ENCODE measurements at places on chromosomes 2 and 18.
A peak's percentile ranks its signal among the peaks of the same experiment; 100 is the strongest.

GRCh38 chr2:223797037-223797436 is 40.3 kb downstream of the AP1S3 start:
- DNase-seq = no peak

DNA sequence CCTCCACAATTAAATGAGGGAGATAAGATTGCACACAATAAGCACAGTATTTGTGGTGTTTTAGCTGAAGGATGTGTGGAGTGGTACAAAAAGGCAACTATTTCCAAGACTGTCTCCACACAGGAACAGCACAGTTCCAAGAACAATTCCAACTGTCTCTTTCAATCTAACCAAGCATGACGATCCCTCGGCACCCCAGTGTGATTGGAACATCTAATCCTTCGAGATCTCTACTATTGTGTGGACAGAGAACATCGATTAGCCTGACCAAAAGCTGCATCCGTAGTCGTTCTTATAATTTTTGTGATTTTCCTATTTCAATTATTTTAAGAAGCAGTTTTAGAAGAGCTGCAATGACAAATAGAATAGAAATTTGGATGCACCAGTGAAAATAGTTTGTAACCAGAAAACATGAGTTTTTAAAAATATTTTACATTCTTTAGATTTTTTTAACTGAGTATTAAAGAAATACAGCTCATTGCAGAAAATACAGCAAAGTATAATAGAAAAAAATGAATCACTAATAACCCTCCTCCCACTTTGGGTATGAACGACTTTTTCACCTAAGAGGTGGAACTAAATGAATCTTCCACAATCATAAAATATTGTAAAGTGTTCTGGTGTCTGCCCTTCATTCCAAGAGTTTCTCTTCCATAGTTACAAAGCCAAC is 76.4 kb upstream of the CABLES1 start:
- no peak for DNase-seq

GRCh38 chr2:205324355-205324754 is 357.9 kb upstream of the NRP2 start:
- DNase-seq = no peak

- DNase-seq = no peak
These were observed 57.5 kb upstream of the CXCR4 start for GRCh38 chr2:136175466-136175865.

GRCh38 chr2:139790136-139790535 is 1009.9 kb upstream of the NXPH2 start:
- no peak for DNase-seq

DNA sequence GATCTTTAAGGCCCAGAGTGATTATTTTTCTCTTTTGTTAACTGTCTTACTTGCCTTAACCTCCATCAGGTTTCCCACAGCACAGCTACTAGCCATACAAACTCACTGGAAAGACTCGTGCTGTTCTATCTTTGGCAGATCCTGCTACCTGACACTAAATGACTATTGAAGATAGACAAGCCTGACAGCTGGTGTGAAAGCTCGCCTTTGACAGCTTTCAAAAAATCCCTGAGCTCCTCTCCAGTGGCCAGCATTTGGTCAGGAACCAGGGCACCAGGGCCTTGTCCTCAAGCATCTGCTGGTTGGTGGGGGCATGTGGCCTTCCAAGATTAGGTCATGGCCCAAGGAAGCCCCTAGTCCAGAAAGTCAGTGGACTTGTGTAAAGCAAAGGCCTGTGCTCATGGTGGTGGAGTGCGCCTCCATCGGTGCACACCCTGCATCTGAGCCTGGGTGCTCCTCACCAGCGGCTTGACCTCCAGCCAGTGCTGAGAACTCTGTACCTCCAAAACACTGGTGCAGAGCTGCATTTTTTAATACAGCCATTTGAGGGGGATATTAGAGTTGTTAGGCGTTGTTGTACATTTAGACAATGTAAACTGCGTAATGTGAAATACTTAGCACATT is 158.5 kb downstream of the NCK2 start:
- DNase-seq = no peak

DNA sequence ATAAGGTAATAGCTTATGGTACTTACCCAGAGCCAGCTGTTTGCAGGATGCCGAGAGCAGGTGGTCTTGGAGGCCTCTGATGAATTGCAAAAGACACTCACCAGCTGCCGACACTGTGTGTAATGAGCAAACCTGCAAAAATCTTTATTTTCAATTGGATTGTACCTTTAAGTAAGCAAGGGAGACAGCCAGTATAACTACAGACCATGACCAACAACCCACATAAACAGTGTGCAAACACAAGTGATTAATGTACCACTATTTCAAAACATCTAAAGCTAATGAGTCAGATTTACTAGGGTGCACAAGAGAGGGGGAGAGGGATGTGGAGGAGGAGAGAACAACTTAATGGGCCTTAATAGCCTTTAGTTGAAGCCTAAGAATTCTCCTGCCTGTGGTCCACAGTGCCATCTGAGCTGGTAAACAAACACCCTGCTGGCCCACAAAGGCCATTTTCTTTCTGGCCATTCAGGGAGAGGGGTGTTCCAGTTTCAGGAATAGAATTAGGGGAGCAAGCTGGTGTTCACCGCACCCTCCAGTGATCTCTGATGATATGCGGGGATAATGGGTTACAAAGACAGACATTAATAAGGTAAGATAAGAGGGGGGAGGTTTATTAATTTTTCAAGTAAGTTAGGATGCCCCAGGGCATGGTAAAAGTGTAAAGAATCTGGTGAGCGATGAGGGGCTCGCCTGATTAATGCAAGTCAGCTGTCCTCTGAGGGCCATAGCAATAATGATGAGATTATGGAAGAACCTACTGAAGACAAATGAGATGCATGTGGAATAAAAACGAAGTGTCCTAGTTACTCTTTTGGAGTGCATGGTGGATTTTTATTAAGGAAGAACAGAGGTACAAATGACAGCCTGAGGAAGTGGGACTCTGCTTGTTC is 196.4 kb downstream of the HRH4 start:
- no peak for DNase-seq

DNA sequence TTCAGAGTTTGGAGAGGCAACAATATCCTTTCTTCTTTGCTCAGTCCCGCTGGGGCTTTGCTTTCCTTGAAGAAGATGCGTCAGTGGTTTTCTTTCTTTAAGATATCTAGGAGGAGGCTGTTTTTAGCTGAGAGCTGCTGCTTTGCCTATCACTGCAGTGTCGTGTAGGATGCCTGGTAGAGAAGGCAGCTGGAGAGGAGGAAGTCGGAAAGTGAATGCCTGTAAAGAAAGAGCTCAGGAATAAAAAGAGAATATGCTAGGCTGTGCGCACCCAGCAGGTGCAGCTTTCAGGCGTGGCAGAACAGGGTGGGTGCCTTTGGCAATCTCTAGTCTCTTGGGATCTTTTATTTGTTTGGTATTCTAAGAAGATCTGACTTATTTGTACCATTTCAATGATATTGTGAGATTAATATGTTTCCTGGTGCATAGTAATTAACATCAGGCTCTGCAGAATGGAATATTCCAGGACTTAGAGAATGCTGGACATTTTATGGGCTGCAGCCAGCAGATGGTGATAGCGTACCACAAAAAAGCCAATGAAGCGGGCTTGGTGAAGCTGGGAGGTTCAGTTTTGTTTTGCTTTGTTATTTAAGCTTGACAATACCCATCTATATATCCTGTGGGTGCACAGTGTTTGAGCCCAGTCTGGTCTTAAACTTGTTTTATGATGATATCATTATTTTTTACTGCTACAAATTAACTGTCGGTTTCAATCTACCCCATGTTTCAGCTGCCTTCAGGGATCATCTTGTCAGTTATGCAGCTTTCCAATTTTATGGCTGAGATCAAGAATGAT is 34.9 kb downstream of the CAVIN2 start:
- DNase-seq = peak; percentile 13

GRCh38 chr18:78676622-78677482 is 302.8 kb upstream of the SALL3 start:
- no peak for DNase-seq

DNA sequence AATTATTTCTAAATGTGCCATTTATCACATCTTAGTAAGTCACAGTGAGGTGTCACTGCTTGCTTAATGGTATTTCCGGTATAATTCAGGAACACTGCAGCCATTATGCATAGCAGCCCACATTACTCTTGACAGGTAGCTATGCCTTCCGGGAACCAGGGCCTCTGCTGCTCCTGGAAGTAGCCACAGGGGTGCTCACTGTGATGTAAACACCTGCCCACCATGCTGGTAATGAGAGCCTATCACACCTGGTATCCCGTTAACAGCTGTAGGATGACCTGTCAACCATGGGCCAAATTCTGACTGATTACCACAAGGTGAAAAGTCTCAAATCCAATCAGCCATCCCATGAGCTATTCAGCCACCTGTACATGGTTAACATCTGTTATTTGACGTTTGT is 647.0 kb upstream of the NXPH2 start:
- no peak for DNase-seq

DNA sequence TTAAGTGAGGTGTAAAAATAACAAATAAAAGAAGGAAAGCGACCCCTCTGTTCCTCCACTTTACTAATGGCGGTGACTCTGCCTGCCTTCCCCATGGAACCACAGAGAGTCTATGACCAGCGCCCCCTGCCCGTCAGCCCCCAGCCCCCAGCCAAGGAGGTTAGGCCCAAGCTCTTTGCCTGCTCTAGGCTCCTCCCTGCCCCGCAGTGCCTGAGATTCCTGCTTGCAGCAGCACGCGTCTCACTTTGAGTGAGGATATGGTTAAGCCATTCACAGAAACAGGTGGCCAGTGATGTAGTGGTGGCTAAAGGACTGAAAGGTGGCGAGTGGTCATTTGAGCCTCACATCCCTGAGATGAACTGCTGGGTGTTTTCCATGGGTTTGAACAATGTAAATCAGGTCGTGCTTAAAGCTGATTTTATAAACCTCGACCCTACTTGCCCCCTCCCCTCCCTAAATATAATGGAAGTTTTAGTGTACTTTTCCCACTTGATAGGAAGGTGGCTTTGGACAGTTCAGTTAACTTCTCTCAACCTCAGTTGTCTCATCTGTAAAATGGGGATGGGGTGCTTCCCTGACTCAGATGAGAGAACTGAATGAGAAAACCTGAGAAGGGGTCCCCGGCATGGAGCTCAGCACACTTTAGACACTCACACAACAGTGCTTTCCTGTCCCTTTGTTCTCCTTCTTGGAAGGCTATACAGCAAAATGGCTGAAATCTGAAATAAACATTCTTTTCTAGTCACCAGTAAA is 46.5 kb downstream of the IL1RL2 start:
- no peak for DNase-seq

DNA sequence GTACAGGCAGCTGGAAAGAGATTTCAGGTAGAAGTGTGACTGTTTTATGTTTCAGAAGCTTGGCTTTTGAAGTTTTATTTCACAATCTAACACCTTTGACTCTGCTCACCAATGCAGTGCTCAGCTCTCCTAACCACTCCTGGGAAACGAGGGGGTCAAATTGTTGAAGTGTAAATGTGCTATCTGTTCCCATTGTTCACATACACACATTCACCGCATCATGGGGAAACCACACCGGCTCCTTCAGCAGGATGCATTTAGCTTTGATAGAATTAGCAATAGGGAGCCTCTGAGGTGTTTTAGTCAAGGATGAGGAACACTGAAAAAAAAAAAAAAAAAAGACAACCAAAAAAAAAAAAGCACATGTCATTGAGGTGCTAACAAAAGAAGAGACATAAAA is 13.4 kb upstream of the DLGAP1 start:
- no peak for DNase-seq

- peak; percentile 87 for DNase-seq
These were observed 3.6 kb upstream of the ARL4C start for GRCh38 chr2:234500394-234501006.

- DNase-seq = no peak
These were observed 76.9 kb downstream of the CRIM1 start for GRCh38 chr2:36432479-36432878.

DNA sequence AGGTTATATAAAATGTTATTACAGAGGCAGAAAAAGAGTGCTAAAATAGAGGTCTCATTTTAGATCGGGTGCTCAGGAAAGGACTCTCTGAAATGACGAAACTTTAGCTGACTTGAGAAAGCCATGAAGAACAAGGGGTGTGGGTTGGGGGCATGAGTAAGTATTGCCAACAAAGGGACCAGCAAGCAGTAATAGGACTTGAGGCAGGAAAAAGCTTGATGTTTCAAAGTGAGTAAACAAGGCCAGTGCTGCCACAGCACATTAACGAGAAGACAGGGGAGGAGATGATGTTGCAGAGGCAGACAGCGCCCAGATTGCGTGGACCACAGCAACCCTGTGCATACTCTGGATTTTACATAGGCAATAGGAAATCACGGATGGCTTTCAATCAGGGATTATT is 318.8 kb downstream of the ZEB2 start:
- DNase-seq = no peak

- no peak for DNase-seq
These were observed 128.5 kb downstream of the ARL6IP6 start for GRCh38 chr2:152846697-152847470.

DNA sequence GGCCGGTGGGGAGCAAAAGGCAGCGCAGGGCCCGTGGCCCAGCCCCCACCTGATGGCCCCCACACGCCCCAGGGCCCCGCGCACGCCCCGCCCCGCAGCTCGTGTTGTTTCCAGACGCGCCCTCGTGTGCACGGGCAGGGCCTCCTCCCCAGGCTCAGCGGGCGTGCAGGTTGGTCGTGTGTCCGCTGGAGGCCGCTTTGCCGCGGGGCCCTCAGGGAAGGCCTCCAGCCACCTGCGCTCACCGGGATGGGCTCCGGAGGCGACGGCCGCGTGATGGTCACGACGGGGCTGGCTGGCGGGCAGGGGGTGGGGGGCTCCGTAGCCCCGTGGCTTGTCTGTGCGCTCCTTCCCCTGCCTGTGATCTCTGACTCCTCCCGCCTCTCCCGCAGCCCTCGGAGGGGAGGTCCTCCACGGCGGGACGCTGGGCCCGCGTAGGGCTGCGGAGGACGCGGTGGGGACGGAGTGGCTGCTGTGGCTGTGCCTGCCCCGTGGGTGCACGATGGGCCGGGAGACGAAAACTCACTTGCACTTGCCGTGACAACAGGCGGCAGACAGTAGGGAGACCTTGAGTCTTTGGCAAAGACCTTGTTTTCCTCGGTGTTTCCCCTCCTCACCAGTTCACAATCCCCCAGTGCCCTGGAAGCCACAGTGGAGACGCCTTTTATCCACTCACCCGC is 67.1 kb downstream of the RTP5 start:
- DNase-seq = no peak

DNA sequence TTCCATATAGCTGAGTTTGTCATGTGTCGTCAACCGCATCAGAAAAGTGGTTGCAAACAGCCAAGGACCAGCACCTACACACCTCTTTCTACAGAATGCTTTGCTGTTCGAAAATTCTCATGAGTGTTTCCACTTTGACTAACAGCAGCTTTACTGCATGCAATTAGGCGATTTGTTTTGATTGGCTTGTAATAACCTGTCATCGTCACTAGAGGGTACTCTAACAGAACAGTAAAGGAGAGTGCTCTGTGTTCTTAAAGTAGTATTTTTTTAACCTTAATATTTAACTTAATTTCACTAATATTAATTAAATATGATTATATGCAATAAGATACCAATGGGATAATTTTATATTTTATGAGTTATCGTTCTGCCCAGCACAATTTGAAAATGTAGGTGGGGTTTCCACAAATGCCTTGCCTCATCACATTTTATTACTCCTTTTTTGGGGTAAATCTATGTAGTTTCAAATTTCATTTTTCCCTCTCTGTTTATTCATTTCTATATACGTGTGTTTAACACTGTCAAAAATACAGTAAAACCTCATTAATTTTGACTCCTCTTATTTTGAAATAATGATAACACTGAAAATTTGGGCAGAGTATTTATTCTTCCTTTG is 502.2 kb downstream of the NRXN1 start:
- peak; percentile 20 for DNase-seq

Measured in CD4-positive, alpha-beta T cell treated with Interleukin-15 for 4 hours (primary cell).